ENCODE measurements at places on chromosomes 3 and 15.

DNA sequence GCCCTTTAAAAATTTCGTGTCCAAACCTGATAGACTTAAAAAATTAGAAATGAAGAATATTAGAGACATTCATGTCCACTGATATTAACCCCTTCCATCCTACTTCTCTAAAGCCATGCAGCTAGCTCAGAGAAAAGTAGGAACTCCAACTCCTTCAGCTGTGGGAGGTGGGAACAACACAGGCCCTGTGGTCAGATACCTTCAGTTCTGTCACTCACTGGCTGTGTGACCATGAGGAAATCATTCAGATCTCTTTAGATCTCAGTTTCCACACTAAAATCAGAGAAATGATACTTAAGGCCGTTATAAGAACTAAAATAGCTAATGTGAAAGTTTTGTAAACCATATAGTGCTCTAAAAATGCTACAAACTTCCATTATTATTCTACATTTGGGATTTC, 209.8 kb downstream of the TNIK start:
- no peak for DNase-seq

DNA sequence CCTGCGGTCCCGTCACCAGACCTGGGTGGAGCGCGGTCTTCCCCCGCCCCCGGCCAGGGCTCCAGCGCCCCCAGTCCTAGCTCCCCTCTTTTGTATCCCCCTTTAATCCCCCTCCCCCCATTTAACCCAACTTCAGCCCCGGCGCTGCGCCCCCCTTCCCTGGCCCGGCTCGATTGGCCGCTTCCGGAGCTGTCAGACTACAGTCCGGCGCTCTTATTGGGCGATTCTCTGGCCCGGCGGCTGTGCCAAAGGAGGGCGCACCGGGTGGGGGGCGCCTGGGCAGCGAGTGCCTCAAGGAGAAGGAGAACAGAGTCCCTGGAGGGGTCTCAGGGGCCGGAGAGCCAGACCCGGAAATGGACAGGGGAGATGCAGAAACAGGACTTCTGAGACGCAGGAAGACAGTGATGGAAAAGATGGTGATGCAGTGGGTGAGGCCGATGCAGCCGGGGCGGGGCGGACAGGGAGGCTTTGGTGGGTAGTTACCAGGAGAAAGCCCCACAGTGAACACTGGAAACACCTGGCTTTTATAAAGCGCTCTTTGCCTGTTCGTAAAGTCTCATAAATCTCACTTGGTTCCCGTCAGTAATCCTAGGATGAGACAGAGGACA, 1.2 kb upstream of the ADCY5 start:
- no peak for DNase-seq

- DNase-seq = no peak
Measured at GRCh38 chr3:48271763-48272498, 31.0 kb downstream of the ZNF589 start.

GRCh38 chr15:80970658-80971057, 19.0 kb downstream of the MESD start:
- no peak for DNase-seq

GRCh38 chr15:96262097-96262496, 68.4 kb upstream of the NR2F2 start:
- no peak for DNase-seq

- DNase-seq = no peak
Measured at GRCh38 chr3:133914839-133915600, 19.3 kb upstream of the RAB6B start.

GRCh38 chr3:30505866-30506520, 100.4 kb upstream of the TGFBR2 start:
- DNase-seq = no peak

- DNase-seq = no peak
Measured at GRCh38 chr3:51535146-51536019, 3.1 kb upstream of the RAD54L2 start.

DNA sequence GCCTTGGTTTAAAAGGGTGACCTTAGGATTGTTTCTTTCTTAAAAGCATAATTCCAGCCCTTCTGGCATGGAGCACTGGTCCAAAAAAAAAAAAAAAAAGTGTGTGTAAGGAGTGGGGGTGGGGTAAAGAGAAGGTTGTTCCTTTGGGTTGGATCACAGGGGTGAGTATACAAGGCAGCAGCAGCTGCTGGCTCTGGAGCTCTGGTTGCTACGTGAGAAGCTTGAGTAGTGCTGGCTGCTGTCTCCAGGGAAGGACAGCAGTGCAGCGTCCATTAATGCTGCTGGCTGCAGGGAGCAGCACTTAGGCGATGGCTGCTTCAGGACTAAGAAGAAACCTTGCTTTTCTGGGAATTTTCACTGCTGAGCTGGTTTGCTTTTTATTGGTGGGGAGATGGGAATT, 2.3 kb downstream of the SETD5 start:
- peak; percentile 35 for DNase-seq

DNA sequence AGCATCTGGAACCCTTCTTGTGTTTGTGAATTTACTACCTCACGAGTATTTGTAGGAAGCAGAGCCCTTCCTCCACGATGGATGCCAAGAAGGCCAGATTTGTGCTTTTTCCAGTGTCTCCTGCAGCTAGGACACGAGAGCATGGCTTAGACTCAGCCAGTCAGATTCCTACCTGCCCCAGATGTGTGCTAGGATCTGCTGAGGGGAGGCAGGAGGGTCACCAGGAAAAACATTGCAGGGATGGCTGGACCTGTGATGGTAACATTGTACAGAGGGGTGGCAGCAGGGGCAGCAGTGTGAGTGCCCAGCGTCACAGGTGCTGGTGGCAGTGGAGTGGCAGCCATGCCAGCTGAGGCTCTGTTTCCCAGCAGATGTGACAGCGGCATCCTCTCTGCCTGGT, 285.3 kb downstream of the FAM43A start:
- DNase-seq = no peak

DNA sequence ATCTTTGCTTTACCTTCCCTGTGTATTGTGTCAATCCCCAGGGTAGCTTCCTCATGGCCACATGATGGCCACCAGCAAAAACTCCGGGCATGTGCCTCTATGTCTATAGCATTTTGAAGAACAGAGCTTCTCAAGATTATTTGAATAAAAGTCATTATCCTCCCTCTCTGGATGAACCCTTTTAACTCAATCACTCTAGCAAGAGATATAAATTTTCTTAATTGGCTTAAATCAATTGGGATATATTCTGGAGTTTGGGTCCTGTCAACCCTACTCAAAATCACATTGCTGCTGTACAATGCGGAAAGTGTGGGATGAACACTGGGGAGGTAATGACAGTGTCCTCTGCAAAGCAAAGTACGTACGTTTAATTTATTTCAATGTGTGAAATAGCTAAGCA, 370.6 kb upstream of the LRRC3B start:
- DNase-seq = no peak

DNA sequence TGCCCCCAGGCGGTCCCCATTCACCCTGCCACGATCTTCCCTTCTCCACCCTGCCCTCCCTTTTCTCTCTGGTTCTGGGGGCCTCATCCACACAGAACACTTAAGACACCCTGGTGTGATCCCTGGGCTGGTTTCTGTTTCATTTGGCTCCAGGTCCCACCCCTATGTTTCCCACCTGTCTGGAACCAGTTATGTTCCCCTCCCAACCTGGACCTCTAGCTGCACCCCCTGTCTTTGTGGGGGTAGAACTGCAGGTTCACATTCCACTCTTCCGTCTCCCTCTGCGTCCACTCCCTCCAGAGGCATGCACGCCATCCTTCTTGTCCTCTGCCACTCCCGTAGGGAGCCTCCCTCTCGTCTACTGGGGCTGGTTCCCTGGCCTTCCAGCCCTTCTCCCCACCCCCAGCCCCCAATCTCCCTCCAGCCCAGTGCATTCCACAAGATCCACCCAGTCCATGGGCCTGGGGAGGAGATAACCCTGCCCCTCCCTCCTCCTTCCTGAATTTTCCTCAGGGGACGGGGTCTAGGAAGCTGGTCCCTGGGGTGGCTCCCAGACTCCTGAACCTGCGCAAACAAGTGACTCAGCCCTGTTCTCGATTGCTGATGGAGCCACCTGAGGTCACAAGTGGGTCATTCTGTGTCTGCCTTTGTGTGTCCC, 73.8 kb downstream of the ABTB1 start:
- DNase-seq = no peak

- DNase-seq = no peak
Measured at GRCh38 chr3:170751083-170751898, 118.7 kb downstream of the RPL22L1 start.

- no peak for DNase-seq
Measured at GRCh38 chr15:71114066-71114680, 1.1 kb upstream of the THSD4 start.

DNA sequence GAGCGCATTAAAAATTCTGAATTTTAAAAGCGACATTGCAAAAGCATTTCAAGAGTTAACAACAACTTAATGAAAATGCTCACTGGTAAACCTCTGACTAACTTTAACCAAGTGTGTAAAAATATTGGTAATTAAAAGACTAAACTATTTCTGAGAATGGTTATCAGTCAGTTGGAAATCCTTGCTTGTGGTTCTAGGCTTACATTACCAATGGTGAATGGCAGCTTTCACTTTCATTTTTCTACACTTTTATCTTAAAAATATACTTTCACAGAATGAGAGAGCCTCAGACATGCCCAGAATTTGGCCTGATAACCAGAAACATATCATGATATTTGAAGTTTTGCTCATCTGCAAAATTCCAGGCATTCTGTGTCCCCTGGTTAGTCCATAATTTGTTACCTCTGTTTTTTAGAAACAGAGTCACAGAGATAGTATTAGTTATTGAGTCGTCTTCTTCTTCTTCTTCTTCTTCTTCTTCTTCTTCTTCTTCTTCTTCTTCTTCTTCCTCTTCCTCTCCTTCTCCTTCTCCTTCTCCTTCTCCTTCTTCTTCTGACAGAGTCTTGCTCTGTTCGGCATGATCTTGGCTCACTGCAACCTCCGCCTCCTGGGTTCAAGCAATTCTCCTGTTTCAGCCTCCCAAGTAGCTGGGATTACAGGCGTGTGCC, 5.5 kb upstream of the RNF111 start:
- DNase-seq = peak; percentile 5

- no peak for DNase-seq
Measured at GRCh38 chr3:155651489-155652218, 93.2 kb downstream of the PLCH1 start.

GRCh38 chr3:111961461-111962164, 17.2 kb upstream of the ABHD10 start:
- DNase-seq = no peak

DNA sequence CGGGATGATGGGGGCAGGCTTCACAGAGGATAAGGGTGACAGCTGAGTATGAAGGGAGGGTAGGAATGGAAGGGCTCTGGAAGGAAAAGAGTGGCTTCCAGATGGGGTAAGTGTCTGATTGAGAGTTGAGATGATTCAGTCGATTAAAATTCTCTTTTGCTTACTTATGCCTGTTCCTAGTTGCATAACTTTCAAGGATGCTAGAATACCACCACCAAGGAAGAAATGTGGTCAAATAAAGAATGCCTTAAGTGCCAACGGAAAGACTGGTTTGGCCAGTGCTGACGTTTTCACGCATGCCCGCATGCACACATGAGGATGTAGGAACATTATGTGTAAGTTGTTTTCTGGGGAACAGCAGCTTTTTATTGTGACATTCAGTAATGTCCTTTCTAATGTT, 263.4 kb upstream of the WNT5A start:
- no peak for DNase-seq

DNA sequence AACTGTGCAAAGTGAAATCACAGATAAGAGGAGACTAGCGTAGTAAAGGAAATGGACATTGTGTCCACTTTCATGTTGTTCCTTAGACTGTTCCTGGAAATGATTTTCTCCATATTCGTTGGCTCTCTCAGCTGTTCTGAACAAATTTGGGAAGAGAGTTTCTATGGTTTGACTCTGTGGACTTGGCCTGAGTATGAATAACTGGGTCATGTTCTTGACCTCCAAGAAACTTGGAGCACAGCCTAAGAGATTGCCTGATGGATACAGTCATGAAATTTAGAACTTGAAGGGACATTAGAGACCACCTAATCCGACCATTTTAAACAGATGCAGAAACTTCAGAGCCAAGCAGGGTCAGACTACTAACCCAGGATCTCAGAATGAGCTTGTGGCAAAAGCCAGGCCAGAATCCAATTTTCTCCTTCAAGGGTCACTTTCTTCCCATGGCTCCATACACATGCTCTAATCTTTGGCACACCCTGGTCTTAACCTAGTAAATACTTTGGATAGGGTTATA, 430.4 kb downstream of the RBMS3 start:
- no peak for DNase-seq

DNA sequence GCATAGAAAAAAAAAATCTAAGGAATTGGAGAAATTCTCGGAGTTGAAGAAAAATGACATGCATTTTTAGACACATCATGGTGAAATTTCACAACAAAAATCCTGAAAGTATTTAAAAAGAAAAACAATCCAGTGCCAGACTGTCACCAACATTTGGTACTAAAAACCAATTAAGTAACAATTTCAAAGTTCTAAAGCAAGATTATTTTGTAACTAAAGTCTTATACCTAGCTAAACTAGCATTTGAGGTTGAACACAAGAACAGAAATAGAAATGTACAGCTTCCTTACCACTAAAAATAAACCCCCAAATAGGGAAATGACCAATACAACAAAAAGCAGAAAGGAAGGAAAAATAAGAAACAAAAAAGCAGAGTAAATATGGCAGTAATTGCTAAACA, 11.9 kb downstream of the TOMM70 start:
- DNase-seq = no peak

GRCh38 chr3:9864200-9864927, 15.7 kb downstream of the CIDEC start:
- no peak for DNase-seq

DNA sequence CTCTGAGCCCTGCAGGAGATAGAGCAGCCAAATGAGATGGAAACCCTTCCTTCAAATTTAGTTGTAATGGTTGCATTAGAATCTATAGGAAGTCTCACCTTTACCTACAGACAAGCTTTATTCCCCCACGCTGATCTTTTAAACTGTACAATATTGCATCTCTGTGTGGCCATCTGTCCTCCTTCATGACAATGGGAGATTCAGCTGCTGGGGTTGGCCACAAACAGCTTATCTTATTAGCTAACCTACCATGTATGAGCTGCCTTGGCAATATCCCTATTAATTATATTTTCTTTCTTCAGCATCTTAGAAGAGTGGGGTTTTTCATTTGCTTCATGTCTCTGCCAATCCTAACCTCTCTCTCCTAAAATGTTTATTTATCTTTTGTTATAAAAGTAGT, 238.7 kb upstream of the NR2E3 start:
- DNase-seq = no peak

DNA sequence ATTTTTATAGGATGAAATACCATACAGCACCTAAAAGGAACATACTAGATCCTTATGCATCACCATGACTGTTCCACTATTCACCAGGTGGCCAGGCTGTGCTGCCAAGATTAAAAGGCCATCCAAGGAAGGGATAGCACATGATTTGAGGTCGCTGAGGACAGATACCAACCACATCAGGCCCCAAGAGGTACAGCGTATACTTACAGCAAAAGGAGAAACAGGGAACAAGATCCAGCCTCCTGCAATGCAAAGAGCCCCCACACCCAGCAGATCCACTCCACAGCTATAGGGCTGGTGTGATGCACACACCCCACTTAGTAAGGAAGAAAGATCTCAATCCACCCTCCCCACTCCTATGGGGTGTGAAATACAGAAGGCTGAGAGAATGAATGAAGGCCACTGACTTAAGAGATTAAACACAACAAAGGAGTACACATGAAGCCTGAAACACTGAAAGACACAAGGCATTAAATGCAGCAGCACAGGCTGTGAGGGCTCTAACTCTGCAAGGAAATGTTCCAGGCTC, 32.0 kb upstream of the ZNF445 start:
- DNase-seq = peak; percentile 70

- peak; percentile 32 for DNase-seq
Measured at GRCh38 chr3:150412561-150413231, 4.6 kb downstream of the TSC22D2 start.

All from Kasumi-1 (cell line).